Amniotic stem cell (primary cell): ENCODE measurements at places on chromosomes 12 and 14.

- no peak for DNase-seq
Measured at GRCh38 chr14:96951511-96951910, 154.3 kb downstream of the VRK1 start.

DNA sequence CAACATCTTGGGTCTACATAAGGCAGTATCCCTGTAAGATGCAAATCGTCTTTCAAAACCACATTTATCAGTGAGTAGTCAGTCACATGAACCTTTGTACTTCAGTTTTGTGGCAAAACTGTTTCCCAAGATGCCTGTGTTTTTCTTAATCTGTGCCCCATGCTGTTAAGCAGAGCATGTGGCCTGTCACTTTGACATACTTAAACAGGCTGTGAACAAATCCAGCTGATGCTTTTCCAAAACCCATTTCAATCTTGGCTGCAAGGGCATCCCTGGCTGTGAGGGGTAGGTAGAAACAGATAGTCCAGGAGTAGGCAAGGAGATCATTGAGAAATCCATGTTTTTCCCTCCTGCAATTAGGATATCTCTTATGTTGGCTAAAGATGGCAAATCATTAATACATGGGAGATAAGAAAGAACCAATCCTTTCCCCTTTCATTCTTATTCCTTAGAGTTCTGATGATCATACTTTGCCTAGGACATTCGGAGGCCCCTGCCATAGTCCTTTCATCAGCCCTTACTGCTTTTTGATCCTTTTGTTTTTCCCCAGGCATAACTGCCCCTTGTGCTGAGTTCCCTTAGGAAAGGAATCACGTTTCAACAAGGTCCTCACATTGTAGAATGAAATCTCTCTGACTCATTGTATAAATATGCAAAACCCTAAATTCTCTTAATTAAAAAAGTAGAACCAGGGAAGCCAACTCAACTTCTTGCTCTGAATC lies 121.1 kb upstream of the EEA1 start:
- peak; percentile 28 for DNase-seq

GRCh38 chr12:1007994-1008393 lies 17.0 kb downstream of the ERC1 start:
- DNase-seq, result no peak

- DNase-seq, result no peak
Measured at GRCh38 chr12:41327096-41327895, 139.2 kb downstream of the PDZRN4 start.

GRCh38 chr14:35320472-35320871 lies 28.3 kb downstream of the PSMA6 start:
- DNase-seq, result no peak

DNA sequence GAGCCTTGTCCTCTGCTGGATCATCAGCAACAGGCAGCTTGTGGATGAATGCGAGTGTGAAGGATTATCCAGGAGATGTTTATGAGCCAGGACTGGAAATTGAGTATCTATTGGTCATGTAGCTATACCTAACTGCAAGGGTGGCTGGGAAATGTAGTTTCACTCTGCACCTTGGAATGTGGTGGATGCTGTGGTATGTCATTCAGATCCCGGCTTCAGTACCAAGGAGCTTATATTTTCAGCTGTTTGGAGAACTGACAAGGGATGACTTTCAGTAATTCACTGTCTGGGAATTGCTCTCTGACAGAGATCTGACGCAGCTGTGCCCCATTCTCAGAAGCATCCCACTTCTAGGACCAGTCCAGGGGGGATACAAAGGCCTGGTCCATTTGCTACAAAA lies 792.3 kb upstream of the NOVA1 start:
- no peak for DNase-seq
